SHP77 treated with DMSO at 0.1 percent for 48 hours (cell line): ENCODE measurements at places on chromosomes 4 and X.

DNA sequence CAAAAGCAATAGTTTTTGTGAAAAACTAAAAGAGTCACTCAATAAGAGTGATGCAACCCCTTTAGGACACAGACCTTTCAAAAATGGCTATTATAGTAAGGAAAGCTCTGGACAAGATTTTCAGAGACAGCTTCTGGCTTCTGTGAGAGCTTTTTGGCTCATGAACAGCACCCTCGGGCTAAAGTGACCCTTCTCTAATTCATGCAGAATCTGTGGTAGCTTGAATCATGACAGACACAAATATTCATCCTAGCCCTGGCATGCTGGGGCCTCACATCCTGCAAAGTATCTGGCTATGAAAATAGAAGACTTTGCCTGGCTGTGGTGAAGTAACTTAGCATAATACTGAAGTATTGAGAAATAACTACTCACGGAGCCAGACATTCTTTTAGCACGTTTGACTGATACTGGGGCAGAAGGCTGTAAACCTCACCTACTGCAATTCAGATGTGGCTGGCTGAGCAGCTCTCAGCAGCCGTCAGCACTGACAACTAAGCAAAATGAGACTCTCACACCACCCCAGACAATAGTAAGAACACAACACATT, 327.3 kb downstream of the MAPK10 start:
- no peak for DNase-seq

DNA sequence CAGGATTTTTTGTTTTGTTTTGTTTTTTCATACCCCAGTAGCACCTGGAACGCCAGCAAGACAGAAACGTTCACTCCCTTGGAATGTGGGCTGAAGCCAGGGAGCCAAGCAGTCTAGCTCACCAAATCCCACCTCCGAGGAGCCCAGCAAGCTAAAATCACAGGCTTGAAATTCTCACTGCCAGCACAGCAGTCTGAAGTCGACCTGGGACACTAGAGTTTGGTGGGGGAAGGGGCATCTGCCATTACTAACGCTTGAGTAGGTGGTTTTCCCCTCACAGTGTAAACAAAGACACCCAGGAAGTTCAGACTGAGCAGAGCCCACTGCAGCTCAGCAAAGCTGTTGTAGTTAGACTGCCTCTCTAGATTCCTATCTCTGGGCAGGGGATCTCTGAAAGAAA, 99.6 kb upstream of the FGF16 start:
- no peak for DNase-seq

DNA sequence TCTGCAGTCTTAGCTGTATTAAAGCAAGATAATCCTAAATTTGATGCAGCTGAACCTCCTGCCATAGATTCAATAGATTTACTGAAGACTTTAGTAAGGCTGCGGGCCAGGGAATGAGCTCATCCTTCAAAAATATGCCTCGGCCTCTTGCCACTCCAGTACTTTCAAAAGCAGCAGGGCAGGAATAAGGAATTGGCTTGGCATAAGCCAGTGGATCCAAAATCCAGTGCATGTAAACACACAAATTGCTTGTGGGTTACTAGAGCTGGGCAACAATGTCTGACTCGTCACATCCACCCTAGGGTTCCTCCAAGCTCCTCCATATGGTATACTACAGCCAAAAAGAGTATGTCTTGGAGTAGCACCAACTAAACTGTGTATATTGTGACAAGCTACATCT, 165.0 kb downstream of the AMELX start:
- no peak for DNase-seq

GRCh38 chrX:71919431-71919830, 8.8 kb downstream of the NHSL2 start:
- DNase-seq, result no peak

DNA sequence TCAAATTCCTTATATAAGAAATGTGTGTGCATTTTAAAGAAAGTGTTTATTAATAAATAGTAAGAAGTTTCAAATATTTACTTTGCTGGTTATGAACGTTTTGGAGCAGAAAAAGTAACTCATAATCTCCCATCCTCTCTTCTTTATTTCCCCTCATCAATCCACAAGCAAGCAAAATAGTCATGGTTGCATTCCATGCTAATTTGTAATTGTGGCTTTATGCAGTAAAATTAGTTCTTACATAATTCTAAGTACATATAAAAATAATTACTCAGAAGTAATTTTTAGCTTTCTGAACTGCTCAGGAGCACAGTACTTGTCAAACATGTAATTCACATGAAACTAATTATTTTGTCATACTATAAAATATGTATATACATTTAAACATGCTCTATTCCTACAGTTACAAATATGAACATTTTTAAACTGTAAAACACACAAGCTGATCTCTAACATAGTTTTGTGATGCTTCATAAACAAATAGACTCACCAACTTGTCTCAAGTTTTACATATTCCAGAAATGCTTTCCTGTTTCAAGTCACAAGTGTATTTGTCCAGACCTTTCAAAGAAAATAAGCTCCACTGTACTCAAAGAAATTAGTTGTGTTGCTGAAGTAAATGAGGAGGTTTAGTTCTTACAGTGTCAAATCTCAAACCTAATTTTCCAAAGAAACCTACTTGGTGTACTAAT, 218.9 kb downstream of the PABPC4L start:
- no peak for DNase-seq

- DNase-seq, result no peak
Measured at GRCh38 chrX:153387345-153387744, 13.8 kb downstream of the PNMA6E start.
